A673 (cell line): ENCODE measurements at places on chromosomes 5 and 9. TPM values are rescaled to one million over a fixed set of nuclear protein-coding genes. Genes with fewer than 3 reads are reported as not detected.

- no peaks in the 10 kb centered on the region for H3K27me3 ChIP-seq
- H3K27ac ChIP-seq = peak overlapping the region; percentile 89
- H3K4me3 ChIP-seq = peak overlapping the region; percentile 17
- H3K4me1 ChIP-seq = peaks cover 75% of the 10 kb centered on the region
Observed at GRCh38 chr5:36158144-36158543, 6.2 kb downstream of the SKP2 start.

- H3K36me3 ChIP-seq = no peaks in the 10 kb centered on the region
- no peak overlapping the region for H3K4me3 ChIP-seq
- no peak overlapping the region for H3K27ac ChIP-seq
- H3K27me3 ChIP-seq = no peaks in the 10 kb centered on the region
- peaks cover 3% of the 10 kb centered on the region for H3K4me1 ChIP-seq
- DNase-seq = peak; percentile 12
Observed at GRCh38 chr9:123609844-123610243, 253.8 kb downstream of the CRB2 start.

DNA sequence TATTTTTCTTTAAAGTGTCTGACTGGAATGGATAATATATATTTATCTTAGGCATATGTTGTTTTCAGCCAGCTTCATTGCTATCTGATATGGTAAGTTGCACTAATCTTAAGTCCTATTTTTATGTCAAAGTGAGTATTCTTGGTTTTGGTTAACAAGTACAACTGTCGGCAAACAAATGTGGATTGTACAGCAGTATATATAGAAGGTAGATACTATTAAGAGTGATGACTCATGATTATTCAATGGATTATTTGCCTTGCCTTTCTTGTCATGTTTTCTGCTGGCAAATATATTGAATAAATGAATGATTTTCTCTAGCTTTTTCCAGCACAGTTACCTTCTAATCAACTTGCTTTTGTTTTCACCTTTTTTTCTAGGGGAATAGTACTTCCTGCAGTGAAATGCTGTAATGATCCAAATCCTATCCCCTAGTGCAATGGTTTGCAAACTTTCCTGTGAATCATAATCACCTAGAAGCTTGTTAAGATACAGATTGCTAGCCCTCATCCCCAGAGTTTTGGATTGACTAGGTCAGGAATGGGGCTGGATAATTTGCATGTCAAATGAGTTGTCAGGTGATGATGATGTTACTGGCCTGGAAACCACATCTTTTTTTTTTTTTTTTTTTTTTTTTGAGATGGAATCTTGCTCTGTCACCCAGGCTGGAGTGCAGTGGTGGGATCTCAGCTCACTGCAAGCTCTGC is 60.8 kb upstream of the ARRDC3 start:
- H3K27ac ChIP-seq = no peak overlapping the region
- no peaks in the 10 kb centered on the region for H3K36me3 ChIP-seq
- no peak overlapping the region for H3K4me3 ChIP-seq
- no peak for DNase-seq
- no peaks in the 10 kb centered on the region for H3K27me3 ChIP-seq

The GABRB2 gene
- total RNA-seq = 0.04 TPM in 1 of 2 replicates, not detected in the other

The SDHA gene
- total RNA-seq = 132 and 135 TPM in 2 replicates
